ENCODE measurements at places on chromosomes 2 and 18.

DNA sequence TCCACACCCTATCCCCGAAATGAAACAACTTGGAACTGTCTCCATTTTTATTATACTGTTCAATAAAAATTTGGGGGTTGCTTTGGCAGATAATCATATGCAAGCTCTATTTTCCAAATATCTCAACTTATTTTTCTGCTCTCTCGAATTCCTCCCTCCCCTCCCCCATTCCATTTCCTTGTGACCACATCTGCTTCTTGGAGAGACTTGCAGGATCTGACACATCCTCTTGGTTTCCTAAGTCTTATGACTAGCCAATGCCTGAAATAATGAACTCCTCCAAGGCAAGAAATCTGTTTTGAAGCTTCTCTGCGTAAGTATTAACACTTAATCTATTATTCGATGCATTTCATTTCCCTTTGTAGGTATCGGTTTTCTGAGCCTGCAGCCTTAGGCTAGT, 16.1 kb downstream of the TGIF1 start:
- no peak for DNase-seq

DNA sequence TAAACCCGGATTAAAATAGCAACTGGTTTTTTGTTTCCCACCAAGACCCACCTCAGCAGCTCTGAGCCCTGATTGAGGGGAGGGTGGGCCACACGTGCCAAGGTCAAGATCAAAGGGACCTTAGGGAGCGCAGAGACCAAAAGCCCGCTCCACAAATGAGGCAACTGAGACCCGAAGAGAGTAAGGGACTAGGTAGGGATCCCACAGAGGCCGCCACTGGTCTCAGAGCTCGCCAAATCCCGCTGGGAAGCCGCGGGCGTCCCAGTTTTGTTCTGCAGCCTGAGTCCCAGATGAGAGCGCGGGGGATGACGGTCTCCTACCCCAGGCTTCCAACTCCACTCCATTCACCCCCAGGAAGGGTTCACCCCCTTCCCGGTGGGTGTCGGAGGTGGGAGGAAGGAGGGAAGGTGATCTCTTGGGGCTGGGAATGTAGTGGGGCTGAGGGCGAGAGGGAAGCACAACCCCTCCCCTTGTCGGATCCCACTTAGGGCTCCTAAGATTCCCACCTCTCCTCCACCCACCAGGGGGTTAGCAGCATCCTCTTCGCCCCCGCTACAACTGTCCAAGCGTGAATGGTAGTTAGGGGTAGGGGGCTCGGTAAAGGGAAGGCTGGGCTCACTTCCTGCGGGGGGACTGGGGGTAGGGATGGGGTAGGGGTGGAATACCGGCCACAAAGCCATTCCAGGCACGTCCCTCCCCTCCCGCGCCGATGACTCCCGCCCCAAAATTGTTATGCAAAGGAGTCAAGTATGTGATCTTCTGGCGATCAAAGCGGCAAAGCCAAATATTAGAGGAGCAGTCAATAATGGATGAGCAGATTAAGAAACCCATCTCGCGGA, 7.3 kb upstream of the EN1 start:
- DNase-seq: peak; percentile 32

GRCh38 chr2:144776766-144777165, 256.8 kb upstream of the ZEB2 start:
- no peak for DNase-seq

DNA sequence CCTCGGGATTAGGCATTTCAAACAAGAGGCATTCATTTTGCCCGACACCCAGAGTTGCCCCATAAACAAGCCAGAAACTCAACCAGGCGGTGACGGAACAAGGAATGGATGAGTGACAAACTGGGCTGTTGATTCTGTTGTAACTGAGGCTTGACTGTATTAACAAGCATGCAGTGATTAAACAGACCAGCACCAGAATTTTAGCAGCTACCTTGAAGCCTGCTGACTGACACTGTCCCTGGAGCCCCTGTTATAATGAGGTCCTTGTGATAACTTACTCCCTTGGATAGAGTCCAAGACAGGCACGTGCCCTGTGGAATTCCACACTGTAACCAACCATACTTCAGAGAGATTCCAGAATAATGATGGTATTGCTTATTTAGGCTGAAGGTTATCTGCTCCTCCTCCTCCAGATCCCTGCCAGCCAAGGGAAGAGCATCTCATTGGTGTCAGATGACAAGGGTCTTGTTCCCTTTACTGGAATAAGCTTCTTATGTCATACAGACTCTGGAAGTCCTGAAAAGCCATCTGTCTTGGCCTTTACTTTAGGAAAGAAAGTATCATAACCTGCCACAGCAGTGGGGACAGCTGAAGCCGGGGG, 97.1 kb upstream of the RMDN2 start:
- DNase-seq: peak; percentile 97

DNA sequence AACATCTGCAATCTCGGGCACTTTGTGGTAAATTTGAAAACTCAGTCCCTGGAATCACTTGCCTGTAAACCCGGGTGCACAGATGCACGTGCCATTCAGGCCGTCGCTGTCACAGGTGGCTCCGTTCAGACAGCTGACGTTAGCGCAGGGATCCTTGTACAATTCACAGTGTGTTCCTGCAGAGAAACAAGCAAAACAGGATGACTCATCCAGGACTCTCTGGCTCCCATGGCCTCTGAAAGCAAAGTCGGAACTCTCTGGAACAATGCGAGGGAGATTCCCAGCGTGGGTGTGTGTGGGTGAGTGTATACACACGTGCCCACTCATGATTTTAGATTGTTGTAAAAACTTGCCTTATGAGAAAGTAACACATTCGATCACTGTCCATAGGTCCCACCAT, 136.1 kb upstream of the PID1 start:
- no peak for DNase-seq

DNA sequence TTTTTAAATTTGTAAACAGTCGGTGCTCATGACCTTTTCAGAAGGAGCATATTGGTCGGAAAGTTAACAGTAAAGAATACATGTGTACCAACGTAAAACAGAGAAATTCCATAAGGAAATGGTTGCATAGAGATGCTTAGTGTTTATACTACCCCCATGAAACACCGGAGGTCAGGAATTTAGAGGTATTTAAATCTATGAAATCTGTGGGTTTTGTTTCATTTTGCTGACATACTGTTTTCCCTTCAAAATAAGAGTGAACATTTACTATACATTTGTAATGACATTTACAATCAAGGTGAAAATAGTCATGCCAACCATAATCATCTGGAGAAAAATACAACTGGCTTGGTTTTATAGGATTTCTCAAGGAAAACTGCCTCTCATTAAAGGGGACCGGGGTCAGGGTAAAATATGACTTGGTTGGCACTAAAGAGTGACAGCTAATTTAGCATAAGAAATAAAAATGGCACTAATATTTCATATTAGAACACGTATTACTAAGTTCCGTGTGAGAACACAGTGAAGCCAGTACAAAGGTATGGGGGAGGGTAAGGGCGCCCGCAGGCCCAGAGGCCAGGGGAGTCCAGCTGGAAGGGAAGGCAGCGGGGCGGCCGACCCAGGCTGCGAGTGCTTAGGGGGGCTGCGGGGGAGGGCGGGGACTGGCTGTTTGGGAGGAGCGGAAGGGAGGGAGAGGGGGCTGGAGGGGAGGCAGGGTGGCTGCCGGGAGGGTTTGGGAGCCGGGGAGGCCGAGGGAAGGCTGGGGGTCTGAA, 1.1 kb upstream of the RNU4ATAC start:
- DNase-seq: peak; percentile 93

DNA sequence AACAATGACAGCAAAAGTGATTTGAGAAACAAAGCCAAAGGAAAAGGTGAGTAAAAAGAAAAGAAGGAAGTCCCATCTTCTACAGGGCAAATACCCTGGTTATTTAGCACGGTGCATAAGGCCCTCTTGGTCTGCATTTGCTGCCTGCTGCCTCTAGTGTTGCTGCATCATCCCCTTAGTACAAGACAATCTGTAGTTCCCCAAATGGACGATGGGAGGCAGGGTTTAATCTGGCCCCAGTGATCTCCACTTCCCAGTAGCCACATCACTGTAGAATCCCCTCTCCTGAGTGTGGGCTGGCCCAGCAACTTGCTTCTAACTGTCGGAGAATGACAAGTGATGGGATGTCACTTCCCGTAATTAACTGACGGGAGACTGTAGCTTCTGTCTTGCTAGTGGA, 85.1 kb downstream of the CTAGE1 start:
- DNase-seq: peak; percentile 51

GRCh38 chr2:232910376-232910775, 40.3 kb downstream of the SNORC start:
- no peak for DNase-seq

- DNase-seq: no peak
These were observed 10.8 kb downstream of the YPEL5 start for GRCh38 chr2:30157616-30158015.

DNA sequence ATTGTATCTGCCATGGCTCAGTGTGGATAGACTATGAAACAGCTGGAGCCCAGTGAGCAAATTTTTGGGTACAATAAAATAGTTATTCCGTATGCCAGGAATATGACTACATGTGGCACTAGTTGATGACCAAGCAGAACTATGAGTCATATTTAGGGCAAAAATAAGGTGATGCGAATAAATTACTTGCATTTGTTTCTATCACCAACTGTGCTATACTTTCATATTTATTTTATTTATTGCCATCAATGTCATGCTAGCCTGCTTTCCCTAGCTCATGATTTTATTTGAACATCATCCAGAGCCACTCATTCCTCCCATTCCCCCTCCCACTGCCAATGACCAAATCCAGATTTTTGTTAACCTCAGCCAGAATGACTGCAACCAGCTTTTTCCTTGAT, 13.3 kb upstream of the FAP start:
- DNase-seq: no peak

DNA sequence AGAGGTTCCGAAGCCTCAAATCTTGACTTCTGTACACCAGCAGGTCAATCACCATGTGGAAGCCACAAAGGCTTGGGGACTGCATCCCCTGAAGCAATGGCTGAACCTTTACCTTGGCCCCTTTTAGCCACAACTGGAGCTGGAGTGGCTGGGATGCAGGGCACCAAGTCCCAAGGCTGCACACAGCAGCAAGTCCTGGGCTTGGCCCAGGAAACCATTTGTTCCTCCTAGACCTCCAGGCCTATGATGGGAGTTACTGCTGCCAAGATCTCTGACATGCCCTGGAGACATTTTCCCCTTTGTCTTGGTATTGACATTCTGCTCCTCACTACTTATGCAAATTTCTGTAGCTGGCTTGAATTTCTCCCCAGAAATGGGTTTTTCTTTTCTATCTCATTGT, 285.9 kb downstream of the ASXL3 start:
- no peak for DNase-seq

- peak; percentile 6 for DNase-seq
These were observed 216.6 kb downstream of the RTP5 start for GRCh38 chr2:242085941-242086621.

GRCh38 chr2:191597186-191597751, 80.7 kb upstream of the NABP1 start:
- no peak for DNase-seq

- no peak for DNase-seq
These were observed 34.2 kb downstream of the TBC1D8 start for GRCh38 chr2:101116841-101117552.

Data from NCI-H82 (cell line).